Activated naive CD4-positive, alpha-beta T cell treated with anti-CD3 and anti-CD28 coated beads for 36 hours (primary cell): ENCODE measurements at places on chromosomes 3 and 15. TPM values are rescaled to one million over a fixed set of nuclear protein-coding genes. Genes with fewer than 3 reads are reported as not detected.

ACKR2 gene
- 0.76 TPM for total RNA-seq

KY gene
- not detected for total RNA-seq

TRPM1 gene
- not detected for total RNA-seq

PEX5L gene
- not detected for total RNA-seq

LDHAL6B gene
- not detected for total RNA-seq

DLEC1 gene
- total RNA-seq, result 0.19 TPM

SAMMSON gene
- not detected for total RNA-seq

MUC20 gene
- total RNA-seq, result 0.84 TPM

TP63 gene
- total RNA-seq, result not detected

CCNB2 gene
- total RNA-seq, result 93.1 TPM

ZNF774 gene
- 0.95 TPM for total RNA-seq
